ENCODE measurements at places on chromosomes 1 and 21.

GRCh38 chr1:240309769-240310168, 218.1 kb downstream of the FMN2 start:
- no peak for DNase-seq

GRCh38 chr1:17122521-17123164, 3.4 kb upstream of the PADI2 start:
- DNase-seq: no peak

DNA sequence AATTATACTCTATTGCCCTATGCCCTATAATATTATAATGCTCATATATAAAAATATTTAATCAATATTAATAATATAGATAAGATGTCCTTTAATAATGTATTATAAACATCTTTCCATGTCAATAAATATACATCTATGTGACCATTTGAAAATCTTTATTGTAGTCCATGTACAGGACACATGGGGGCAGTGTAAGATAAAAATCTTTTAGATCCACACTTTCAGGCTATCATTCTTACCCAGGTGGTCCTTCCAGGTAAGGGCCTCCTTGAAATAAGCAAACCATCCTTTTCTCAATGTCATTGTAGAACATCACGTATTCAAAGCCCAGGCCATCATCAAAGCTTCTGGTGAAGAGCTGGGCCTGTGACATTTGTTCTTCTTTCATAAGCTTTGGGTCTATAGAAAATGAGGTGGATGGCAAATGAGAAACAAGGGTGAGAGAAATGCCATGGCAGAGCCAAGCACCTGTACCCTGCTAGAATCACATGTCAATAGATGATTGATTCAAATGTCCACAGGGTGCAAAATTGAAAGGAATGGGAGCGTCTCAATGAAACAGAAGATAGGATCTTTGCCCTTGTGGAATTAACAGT, 20.2 kb downstream of the THEM4 start:
- DNase-seq: no peak

DNA sequence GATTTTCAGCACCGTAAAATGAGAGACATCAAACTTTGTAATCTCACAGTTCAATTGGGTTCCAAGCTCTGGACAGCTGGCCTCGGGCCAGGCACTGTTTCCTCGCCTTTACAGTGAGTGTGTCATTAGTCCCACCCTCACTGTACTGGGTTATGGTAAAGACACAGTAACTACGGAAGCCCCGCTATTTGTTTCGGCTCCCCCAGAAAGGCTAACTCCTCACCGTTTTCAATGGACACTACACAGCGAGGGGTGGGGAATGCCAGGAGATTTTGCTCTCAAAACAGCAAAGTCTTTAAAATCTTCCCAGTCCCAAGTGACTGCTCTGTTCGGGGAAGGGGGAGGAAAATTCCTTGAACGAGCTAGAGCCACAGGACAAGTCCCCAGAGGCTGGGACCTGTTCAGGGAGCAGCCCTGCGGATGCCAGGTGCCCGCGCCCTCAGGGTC, 757 bp upstream of the SPSB1 start:
- DNase-seq: no peak

GRCh38 chr1:6531996-6532395, 22.3 kb downstream of the NOL9 start:
- no peak for DNase-seq

DNA sequence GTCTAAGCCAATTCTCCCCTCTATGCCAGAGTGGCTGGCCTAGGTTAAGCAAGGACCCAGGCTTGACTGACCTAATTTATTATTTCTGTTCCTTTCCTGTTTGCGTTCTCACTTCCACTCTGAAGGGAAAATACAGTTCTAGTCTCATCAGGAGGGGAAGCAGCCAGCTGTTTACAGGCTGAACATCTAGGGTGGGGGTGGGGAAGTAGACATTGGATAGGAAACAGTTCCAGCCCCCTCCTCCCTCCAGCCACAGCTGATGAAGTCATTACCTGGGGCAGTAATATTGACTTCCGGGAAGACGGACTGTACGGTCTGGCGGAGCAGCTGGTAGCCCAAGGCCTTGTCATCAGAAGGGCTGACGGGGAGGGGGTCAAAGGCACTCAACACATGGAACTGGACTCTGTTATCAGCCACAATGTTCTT, 17.6 kb downstream of the PM20D1 start:
- DNase-seq: no peak

- peak; percentile 66 for DNase-seq
Observed at GRCh38 chr1:22930240-22930912, 42.3 kb downstream of the LACTBL1 start.

DNA sequence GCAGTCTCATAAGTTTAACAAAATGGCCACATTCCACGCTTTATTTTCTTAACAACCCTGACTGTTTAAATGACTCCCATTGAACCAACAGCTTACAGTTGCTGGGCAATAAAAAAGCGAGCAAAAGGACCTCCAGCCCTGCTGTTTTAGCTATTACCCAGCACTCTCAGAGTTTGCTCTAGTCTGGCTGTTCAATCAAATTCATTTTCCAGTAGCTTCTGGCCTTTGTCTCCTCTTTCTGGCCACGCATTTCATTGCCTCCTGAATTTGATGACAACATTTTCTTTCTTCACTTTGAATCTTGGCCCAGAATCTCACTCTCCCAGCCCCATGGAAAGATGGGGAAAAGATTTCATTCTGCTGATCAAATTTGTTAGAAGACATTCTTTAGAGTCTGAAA, 44.1 kb upstream of the DOCK7 start:
- DNase-seq: no peak

DNA sequence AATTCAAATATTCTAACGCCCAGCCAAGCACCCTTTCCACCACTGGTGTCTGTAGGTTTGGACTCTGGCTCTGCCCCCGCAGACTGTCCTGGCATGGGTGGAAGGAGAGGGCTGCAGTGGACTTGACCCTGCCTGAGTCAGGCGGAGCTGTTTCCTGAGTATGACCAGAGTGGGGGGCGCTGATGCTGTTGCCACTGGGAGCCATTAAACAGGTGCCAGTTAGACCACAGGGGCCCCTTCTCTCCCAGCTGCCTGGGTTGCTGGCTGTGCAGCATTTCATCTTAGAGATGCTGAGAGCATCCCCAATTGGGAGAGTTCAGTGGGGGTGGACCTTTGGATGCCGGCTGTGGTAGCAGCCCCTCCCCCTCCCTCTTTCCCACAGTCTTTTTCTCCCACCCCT, 539.5 kb downstream of the MATN1 start:
- DNase-seq: no peak

DNA sequence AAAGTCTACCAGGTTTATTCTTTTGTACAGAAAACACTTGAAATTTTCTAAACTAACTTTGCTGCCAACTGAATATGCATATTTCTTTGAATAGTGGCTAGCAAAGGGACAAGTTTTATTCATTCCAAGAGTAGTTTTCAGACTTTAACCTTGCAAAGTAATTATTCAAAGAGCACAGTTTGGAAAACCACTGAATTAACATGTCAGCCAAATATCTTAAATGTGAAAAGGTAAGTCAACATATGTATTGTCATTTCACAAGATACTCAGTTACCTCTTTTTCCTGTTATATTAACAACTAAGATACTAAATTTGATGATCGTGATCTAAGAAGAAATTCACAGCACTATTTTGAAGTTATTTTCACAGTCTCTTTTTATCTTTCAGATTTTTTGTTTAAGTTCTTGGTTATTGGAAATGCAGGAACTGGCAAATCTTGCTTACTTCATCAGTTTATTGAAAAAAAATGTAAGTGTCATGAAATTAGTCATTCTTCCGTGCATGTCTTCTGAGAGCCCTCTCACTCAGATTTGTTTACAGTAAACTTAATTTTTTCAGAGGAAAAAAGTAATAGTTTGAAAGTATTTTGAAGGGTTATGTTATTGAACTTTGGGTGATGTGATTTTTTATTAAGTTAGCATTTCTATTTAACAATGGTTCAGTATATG, 15.3 kb downstream of the RAB4A start:
- no peak for DNase-seq

- DNase-seq: peak; percentile 50
Observed at GRCh38 chr1:33322109-33322508, 1.2 kb upstream of the A3GALT2 start.

DNA sequence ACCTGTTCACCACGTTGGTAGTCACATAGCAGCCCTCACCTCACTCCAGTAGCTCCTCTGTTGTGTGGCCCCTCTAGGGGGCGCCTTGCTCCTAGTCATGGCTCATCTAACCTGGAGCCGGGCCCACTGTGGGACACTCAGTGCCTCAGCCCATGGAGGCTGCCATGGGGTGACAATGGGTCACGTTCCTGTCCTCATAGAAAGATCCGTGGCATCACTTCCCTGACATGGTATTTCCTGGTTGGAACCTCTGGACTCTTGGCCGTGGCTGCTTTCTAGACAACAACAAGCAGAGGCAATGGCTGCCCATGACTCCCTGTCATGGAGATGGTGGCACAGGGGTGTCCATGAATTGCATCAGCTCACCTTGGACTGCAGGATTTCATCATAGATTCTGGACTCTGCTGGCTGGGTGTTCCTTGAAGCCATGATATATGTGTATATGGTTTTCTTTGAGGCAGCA, 27.5 kb upstream of the SLAMF6 start:
- peak; percentile 85 for DNase-seq

- DNase-seq: no peak
Observed at GRCh38 chr1:205692423-205692822, 12.1 kb upstream of the SLC45A3 start.

DNA sequence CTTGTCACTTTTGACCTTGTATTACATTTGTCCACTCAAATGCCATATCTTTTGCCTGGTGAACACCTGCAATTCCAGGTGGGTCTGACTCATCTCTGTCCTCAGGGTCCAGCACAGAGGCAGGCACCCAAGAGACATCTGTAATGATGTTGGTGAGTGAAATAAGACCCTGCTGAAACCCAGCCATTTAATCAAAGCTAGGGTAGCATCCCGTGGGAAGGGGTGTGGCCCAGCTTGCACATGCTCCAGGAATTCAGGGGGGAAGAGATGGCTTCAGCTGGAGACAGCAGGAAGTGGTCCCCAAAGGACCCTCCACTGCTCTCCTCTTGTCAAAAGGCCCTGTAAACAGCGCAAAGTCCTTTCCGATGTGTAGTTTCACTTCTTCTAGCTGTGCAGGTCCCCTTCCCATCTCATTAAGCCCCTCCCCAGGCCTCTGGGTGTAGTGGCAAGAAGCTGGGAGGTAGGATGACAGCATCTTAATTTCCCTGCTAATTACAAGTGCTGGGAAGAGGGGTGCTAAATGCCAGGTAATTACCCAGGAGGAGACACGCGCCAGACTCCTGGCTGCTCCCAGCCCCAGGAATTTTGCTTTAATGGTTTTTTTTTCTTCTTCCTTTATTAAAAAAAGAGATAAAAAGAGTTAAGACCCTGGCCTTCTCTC, 54.4 kb upstream of the TRABD2B start:
- no peak for DNase-seq

DNA sequence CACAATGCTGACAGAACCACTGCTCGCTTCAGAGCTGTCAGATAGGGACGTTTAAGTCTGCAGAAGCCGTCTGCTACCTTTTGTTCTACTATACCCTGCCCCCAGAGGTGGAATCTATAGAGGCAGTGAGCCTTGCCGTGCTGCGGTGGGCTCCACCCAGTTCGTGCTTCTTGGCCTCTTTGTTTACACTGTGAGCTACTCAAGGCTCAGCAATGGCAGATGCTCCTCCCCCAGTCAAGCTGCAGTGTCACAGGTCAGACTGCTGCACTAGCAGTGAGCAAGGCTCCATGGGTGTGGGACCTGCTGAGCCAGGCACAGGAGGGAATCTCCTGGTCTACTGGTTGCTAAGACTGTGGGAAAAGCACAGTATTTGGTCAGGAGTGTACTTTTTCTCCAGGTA, 47.1 kb downstream of the LEPR start:
- DNase-seq: no peak

- no peak for DNase-seq
Observed at GRCh38 chr1:60874718-60875117, 207.6 kb upstream of the NFIA start.

DNA sequence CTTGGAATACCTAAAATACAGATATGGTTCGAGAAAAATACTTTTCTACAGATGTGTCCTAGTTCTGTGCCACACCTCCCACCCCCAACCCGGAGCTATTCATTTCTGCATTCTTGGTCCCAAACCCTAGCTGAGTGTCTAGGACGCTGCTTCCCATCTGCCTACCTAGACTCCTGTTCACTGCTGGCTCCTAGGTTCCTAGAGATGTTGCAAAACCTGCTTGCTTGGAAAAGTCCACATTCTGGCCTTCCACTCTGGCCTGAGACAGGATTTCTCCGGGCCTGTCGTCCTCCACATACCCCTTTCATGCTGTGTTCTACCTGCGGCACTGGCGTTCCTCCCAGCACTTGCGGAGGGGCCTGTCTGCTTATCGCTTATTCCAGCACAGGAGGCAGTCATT, 165.8 kb upstream of the CTTNBP2NL start:
- no peak for DNase-seq

- peak; percentile 74 for DNase-seq
Observed at GRCh38 chr1:84298328-84298683, 3.2 kb upstream of the SAMD13 start.

DNA sequence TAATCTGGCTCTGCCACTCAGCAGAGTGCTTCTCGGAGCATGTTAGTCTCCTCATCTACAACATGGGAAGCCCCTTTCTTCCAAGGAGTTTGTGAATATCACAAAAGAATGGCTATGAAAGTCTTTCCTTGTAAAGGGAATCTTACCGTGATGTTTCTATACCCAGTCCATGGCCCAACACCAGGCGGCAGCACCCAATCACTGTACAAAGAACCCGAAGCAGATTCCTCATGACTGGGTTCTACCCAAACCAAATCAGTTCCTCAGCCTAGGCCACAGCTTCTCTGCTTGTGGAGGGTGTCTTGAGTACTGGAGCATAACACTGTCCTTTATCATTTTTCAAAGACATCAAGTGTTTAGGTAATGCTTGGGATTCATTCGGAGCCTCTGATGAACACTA, 16.6 kb upstream of the SLFNL1 start:
- DNase-seq: no peak

DNA sequence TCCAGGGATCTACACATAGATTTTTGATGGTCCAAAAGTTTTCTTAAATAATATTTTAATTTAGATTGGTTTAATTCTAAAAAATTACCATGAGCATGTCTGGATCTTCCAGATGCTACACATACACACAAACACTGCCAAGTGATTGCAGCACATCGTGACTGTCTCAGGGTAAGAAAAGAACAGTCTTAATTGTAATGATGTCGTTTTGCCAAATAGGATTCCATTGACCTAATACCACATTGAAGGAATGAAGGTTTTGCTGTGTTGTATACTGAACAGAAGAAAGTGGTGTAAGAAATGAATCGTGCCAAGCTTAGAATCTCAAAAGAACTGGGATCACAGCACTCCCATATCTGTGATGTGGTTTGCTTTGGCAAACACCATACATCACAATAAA, 633.3 kb upstream of the CAMK1G start:
- no peak for DNase-seq

- DNase-seq: no peak
Observed at GRCh38 chr1:248757784-248758195, 2.2 kb upstream of the LYPD8 start.
